ENCODE measurements at places on chromosomes 7 and 10.

GRCh38 chr7:157355784-157356511, 19.1 kb downstream of the DNAJB6 start:
- DNase-seq: no peak

- DNase-seq: no peak
Measured at GRCh38 chr7:42645906-42646305, 266.0 kb downstream of the C7orf25 start.

DNA sequence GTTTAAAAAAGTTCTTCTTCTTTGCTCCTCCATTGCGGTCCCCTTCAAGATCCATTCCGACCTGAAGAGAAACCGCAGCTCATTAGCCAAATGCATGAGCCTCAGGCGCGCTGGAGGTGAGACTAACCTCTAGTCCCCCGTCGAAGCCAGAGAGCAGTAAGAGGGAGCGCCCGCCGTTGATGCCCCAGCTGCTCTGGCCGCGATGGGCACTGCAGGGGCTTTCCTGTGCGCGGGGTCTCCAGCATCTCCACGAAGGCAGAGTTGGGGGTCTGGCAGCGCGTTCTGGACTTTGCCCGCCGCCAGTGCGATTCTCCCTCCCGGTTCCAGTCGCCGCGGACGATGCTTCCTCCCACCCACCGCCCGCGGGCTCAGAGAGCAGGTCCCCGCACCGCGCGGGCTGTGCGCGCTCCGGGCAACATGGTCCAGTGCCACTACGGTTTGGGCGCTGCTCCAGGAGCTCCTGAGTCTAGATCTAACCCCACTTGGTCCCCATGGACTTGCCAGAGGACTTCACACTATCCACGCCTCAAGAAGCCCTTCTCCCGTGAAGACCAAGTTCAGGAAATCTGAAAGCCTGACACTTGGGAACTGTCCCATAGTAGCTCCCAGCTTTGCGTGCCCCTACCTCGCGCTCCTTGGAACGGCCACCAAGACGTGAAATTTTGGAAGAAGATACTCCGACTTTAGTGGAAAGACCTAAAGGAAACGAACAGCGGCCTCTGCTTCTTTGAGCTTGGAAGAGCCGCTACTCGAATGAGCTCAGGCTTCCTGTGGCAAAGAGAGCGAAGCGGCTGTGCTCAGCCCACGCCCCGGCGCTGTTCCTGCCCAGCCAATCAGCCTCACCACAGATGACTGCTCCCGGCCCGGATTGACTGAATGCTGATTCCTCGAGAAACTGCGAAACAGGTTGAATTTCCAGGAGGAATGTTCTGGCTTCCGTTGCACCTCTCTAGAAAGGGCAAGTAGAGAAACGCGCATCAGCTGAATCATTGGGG, at the start of gene ABCB1:
Gene ABCB1, minus strand, starts transcription at position 755 of the 995 bp plus-strand sequence. Its CDS starts 700 bp downstream, at position 55.
- DNase-seq: peak; percentile 35

GRCh38 chr10:58512491-58513187, at the start of gene BICC1:
TSS of gene BICC1 (plus strand) at chr10:58512872. CDS start at chr10:58513144, 272 bp downstream.
- no peak for DNase-seq

GRCh38 chr10:92677708-92678107, 12.0 kb upstream of the HHEX start:
- no peak for DNase-seq

- DNase-seq: no peak
Measured at GRCh38 chr10:104424719-104425118, 71.1 kb downstream of the CFAP58 start.

GRCh38 chr10:33869028-33869427, 534.6 kb upstream of the NRP1 start:
- no peak for DNase-seq

DNA sequence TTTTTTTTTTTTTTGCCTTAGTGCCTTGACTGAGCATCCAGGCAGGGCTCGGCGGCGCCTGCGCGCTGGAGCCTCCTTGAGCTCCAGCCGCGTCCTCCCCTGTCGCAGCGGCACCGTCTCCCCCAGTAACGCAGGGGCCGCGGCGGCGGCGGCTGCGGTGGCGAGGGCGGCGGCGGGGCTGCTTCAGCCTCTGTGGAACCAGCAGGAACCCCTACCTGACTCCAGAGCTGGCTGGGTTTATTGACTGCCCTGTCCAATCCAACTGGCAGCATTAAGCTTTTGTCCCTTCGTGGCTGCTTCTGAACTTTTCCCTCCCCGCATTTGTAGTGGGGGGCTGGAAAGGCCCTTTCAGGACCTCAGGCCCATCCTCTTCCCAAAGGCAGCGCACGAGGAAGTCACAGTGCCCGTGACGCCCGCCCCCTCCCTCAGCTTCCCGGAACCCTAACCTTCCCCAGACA, at the start of gene GPR85:
Gene GPR85, minus strand, starts transcription at position 397 of the 458 bp plus-strand sequence. CDS start 2,106 bp downstream, outside the sequence.
- peak; percentile 21 for DNase-seq

DNA sequence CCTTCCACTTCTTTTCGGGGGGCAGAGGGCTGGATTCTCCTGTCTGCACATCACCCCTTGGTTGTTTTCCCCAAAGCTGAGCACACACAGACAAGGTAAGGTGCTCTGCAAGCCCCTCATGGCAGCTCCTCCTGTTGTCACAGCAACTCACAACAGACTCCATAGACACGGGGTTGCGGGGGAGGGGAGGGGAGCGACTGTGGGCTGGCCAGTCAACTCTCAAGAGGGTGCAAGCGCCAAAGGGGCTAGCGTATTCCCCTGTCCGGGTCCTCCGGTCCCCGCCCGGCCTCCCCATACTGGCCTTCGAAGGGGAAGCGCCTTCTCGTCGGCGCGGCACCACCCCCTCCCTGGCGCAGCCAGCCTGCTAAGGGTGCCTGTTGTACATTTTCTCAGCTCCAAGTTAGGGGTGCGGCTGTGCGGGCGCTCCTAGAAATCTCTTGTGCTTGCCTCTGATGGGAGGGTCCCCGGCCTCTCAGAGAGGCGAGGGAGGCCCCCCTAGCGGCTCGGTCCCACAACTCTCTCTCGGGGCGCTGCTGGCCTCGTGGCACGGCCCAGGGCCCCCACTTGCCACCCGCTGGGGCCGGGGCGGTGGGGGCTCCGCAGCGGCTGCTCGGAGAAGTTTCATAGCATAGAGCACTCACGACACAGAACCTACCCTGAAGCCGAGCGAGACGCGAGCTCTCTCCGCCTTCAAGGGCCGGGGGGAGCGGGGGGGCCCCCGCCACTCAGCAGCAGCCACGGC, 498 bp downstream of the RHOBTB1 start:
- DNase-seq: no peak

DNA sequence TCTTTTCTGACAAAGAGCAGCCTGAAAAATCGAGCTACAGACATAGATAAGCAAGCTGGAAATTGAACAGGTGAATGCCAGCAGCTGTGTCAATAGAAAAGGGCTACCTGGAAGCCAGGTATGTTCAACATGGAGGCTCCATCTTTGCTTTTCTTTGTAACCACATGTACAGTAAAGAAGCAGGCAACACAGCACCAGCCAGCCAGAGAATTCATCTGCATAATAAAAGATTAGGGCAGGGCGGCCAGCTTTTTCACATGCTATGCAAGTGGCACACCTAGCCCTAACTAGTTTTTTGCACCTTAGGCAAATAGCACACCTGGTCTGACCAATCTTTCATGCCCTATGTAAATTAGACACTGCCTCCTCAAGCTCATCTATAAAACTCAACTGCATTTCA, 25.7 kb downstream of the COG5 start:
- no peak for DNase-seq

DNA sequence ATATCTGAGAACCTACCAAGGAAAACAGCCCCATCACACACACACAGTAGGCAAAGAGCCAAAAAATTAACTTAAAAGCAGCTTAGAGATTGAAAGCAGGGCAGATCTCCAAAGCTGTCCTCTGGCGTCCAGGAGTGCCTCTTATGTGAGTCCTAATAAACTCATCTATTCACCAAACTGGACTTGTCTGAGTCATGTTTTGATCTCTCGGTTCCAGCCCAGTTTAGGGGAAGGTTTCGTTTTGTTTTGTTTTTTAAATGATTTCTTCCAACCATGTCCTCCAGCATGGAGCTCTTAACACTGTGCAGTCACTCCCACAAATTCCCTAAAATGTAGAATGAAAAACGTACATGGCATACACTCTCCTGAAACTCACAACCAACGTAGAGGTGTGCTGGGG, 6.7 kb upstream of the PRSS37 start:
- DNase-seq: no peak

DNA sequence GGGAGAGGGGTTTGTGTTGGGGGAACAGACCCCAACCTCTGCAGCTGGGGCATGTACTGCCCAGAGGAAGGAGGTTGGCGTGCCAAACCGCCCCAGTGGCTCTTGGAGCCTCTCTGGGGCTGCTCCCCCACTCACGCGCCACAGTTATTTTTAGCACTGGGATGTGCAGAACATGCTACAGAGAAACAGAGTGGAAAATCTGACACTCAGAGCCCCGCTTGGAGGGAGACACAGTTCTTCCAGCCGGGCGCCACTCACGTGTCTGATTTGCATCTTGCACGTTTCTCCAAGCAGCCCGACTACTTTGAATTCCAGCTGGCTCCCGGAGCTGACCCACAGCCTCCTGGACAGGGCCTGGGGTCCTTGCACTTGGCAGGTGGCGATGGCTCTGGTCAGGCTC, 182.0 kb downstream of the RPS24 start:
- no peak for DNase-seq

DNA sequence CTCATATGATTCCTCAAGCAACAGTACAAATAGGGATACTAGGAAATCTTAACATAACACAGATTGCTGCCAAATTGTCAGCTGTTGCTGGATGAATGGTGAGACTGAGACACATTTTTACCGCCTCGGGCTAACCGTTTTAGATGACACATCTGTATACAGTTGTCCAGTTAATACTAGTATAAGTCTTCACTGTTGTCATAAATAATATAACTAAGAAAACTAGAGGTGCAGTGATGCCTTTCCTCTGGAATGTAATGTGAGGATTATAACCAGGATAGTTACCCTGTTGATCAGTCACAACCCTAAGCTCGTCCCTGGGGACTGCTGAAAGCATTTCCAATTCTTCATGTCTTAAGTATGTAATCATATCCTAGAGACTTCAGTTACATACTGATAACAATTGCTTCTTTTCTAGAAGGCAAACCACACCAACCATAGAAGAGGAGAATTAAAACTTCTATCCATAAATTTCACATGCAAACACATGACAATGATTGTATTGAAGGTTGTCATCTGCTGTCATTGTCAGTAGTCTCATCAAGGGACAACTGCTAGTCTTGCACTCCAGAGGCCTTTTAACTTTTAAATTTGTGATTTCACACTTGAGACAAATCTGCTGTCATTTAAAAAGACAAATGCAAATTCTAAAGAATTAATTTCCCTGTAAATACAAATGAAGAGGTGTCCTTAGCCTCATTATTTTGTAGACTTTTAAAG, 100.4 kb upstream of the SEMA3D start:
- DNase-seq: no peak

- no peak for DNase-seq
Measured at GRCh38 chr7:80686576-80686975, 48.1 kb downstream of the CD36 start.

- DNase-seq: no peak
Measured at GRCh38 chr7:30734497-30734896, 17.4 kb upstream of the INMT start.

DNA sequence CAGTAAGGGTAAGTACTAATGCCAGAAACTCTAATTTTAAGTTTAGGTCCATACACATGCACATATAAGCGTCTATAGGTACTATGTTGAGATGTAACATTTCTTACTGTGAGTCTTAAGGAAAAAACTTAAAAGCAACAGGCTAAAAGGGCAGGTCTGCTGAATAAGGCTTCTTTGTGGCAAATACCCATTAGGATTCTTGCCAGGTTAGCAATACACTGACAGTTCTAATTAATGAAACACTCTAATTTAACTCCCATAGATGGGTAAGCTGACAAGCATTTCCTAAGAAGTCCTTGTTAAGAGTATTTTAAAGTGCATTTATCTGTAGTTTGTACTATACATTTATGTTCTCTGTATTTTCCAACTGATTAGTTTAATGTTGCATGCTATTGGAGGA, 14.0 kb downstream of the SCRN1 start:
- DNase-seq: no peak

DNA sequence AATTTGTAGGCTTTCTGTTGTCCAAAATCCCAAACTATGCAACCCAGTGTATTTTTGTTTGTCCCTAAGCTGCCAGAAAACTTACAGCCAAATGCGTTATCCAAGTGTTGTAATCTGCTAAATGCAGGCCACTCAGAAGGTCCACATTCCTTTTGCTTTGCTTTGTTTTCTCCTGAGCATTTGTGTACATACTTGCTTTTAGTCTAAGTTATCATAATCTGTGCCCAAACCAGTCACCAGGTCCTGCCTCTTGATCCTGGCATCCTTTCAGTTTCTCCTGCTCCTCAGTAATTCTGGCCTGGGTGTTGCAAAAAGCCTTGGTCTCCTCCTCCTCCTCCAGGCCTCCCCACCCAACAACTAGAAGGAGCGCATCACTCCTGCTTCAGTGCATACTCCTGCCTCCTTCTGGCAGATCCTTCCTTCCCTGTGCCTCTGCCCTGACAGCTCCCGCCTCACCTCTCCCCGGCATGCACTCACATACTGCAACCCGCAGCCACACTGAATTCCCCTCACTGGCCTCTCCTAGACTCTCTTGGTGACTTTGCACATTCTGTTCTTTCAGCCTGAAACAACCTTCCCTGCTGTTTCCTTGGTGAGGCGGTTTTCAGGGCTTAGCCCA, 2.3 kb downstream of the DENND2A start:
- DNase-seq: no peak

- no peak for DNase-seq
Measured at GRCh38 chr7:41328544-41328943, 374.3 kb downstream of the INHBA start.

DNA sequence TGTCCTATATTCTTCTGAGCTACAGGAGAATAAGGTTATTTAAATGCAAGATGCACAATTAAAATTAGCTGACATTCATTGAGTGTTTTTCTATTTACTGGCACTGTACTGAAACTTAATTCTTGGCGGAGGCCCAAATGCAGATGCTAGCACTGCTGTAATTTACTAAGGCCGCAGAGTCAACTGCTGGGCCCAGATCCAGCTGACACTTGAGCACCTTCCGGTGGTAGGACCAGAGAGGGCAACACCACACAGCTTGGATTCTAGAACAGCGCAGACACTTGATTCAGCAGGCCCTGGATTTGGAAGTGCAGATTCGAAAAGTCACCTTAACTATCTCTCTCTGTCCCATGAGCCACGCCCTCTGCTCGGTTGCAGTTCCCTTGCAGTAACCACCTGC, 228.6 kb upstream of the TMEM72 start:
- DNase-seq: no peak

DNA sequence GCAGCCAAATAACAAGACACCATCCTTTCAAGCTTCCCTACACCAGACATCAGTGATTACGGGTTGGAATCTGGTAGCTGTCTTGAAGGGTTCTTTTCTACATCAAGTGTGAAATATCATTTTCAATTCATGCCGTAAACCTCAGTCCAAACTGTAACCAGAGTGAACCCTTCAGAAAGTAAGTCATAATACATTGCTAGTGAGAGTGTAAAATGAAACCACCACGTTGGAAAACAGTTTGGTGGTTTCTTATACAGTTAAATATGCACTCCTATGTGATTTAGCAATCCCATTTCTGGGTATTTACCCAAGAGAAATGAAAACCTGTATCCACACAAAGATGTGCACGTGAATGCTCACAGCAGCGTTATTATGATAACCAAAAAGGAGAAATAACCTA, 25.6 kb upstream of the ZC3HAV1L start:
- DNase-seq: no peak

- DNase-seq: no peak
Measured at GRCh38 chr7:77226357-77226839, 26.8 kb upstream of the FGL2 start.
